ENCODE measurements at places on chromosomes 1 and 21.
A peak's percentile ranks its signal among the peaks of the same experiment; 100 is the strongest.

DNA sequence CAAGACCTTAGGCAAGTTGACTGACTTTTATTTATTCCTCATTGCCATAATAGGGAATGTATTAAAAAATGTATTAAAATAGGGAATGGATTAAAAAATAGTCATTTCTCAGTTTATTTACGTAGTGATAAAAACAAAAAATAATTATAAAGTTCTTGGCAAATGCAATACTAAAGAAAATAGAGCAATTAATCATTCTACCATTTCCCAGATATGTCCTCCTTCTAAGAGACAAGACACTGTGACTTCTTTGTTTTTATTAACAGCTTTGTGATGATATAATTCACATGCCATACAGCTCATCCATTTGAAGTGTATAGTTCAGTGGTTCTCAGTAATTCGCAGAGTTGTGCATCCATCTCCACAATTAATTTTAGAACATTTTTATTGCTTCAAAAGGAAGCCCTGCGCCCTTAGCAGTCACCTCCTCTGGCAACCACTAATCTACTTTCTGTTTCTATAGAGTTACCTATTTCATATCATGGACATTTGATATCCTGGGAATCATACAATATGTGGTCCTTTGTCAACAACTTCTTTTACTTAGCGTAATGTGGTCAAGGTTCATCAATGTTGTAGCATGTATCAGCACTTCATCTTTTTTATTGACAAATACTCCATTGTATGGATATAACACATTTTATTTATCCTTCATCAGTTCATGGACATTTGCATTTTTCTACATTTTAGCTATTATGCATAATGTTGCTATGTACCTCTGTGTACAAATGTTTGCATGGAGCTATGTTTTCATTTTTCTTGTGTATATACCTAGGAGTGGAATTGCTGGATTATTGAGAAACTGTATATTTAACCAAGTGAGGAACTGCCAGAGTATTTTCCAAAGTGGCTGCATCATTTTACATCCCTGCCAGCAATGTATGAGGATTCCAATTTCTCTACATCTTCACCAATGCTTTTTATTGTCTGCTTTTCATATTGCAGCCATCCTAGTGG is 5.6 kb downstream of the TBX19 start:
- no peak for DNase-seq

DNA sequence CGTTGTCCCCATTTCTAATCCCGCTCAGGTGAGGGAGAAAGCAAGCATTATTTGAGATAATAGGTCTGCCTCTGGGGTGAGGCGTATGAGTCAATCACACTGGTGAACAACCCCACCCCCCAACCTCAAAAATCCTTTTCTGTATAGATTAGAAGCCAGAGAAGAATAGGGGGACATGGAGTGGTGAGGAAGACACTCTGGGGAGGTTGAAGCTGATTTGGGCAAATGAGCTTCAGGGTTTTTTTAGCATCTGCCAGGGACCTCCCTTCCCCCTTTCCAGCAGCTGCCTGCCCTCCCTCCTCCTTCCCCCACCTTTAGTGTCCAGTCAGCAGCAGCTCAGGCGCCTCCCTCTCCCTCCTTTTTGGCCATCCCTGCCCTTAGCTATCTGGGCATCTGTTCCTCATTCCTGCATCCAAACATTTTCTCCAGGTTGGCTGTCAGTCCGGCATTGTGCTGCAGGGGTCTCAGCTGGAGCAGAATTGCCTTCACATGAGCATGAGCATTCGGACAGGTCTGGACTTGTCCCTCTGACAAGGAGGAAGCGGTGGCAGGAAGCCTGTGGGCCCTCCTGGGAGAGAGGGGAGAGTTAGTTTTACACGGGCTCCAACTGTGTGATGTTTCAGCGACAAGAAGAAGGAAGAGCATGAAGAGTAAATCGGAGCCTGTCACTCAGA is 30.8 kb upstream of the PTGFRN start:
- DNase-seq = peak; percentile 64

- DNase-seq = no peak
Measured at GRCh38 chr1:179510038-179510437, 65.7 kb downstream of the NPHS2 start.

- no peak for DNase-seq
Measured at GRCh38 chr1:201780952-201781351, 48.0 kb upstream of the IPO9 start.

DNA sequence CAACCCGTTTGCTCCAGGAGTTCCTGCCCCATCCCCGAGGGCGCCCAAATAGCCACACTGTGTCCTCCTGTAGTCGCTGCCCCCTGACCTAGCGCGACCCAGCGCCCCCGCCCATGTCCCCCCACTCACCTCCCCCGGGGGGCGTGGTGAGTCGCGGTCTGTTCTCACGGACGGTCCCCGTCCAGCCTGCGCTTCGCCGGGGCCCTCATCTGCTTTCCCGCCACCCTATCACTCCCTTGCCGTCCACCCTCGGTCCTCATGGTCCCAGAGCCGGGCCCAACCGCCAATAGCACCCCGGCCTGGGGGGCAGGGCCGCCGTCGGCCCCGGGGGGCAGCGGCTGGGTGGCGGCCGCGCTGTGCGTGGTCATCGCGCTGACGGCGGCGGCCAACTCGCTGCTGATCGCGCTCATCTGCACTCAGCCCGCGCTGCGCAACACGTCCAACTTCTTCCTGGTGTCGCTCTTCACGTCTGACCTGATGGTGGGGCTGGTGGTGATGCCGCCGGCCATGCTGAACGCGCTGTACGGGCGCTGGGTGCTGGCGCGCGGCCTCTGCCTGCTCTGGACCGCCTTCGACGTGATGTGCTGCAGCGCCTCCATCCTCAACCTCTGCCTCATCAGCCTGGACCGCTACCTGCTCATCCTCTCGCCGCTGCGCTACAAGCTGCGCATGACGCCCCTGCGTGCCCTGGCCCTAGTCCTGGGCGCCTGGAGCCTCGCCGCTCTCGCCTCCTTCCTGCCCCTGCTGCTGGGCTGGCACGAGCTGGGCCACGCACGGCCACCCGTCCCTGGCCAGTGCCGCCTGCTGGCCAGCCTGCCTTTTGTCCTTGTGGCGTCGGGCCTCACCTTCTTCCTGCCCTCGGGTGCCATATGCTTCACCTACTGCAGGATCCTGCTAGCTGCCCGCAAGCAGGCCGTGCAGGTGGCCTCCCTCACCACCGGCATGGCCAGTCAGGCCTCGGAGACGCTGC is 1.1 kb downstream of the HTR6 start:
- DNase-seq = peak; percentile 59

GRCh38 chr1:119340861-119341261 is 27.7 kb upstream of the HAO2 start:
- DNase-seq = no peak

DNA sequence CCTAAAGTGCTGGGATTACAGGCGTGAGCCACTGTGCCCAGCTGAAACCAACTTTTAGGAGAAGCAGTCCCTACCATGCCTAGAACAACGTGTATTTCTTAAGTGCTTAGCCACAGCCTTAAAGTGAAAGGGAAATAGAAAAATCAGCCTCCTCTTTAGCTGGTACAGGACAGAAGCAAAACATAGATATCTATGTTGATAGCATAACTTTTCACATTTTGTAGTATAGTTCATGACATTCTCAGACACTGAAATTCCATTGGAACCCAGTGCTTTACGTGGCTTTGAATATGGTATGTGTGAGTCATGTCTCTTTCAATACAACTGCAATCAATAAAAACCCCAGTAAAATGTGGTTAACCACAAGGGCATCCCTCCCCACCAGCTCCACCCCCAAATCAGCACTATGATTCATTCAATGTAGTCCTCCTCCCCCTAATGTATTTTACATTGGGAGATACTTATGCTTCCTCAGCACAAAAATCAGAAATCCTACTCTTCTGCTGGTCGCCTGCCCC is 32.1 kb downstream of the TGFB2 start:
- no peak for DNase-seq

DNA sequence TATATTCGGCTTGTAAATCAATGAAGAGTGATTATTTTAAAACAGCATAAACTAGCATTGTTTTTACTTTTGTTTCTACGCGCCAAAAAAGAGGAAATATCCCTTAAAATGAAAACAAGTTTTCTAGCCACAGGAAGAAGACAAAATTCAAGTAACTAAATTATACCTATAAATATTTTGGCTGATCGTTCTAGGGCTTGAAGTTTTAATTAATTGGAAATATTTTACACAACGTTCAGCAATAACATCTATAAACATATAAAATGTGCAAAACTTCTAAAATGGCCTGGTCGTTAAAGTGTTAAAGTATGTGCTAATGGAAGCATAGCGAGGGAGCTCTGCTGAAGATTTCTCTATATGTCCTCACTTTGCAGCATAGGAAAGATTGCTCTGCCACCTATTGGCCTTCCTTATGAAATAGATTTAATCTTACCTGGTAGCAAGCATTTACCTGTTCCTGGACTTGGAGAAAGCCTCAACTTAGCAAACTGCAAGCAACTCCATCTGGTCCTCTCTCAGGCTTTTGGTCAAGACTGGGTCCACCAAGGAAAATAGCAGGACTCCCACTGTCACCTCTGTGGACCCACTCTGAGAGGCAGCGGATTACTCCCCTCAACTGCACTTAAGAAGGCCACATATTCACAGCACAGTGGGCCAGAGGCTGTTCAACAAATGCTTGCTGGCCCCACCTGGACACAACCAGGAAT is 351.3 kb upstream of the RUNX1 start:
- DNase-seq = peak; percentile 36

GRCh38 chr1:228226956-228227791 is 19.3 kb downstream of the OBSCN start:
- DNase-seq = no peak

GRCh38 chr1:100627054-100627716 is 89.2 kb downstream of the GPR88 start:
- DNase-seq = no peak

DNA sequence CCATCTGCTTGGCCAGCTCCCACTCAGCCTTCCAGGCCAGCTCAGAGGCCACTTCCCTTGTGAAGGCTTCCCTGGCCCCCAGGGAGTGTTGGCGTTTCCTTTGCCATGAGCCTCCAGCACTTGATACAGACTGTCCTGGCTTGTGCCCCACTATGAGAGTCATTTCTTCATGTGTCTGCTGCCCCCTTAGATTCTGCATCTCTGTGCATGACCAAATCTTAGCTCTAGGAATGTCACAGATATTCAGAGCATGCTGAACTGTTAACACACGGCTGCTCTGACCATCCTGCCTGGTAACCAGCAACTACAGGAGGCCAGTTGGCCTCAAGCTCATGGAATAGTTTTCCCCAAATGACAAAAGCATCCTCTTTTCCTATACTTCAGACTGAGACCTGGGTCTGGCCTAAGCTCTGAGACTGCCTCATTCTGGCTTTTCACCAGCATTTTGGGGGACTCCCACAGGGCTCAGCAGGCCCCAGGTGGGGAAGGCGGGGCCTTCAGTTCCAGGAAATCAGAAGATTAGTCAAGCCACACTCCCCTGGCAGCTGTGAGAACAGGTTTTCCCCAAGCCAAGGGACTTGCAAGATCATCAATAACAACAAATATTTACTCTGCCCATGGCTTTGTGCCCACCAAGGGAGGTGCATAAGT is 182.6 kb upstream of the EDN2 start:
- peak; percentile 37 for DNase-seq

GRCh38 chr1:1024771-1025699 is 5.1 kb downstream of the AGRN start:
- DNase-seq = peak; percentile 79

- DNase-seq = peak; percentile 28
Measured at GRCh38 chr1:32426489-32427255, 32.4 kb upstream of the BSDC1 start.

DNA sequence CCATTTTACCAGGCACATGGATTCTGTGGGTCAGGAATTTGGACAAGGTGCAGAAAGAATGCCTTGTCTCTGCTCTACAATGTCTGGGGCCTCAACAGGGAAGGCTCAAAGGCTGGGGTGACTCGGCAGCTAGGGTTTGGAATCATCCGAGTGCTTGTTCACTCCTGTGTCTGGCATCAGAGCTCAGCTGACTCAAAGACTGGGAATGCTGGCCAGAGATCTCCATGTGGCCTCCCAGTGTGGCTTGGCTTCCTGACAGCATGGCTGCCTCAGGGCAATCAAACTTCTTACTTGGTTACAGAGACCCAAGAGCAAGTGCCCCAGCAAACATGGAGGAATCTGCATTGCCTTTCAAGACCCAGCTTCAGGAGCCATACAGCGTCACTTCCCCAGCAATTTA is 110.5 kb downstream of the TOMM20 start:
- no peak for DNase-seq

GRCh38 chr1:31033598-31033997 is 31.9 kb downstream of the PUM1 start:
- no peak for DNase-seq

GRCh38 chr1:31511848-31512615 is 64.3 kb upstream of the TINAGL1 start:
- DNase-seq = no peak

- no peak for DNase-seq
Measured at GRCh38 chr1:108048301-108049177, 83.6 kb upstream of the VAV3 start.

GRCh38 chr1:30681782-30682181 is 41.6 kb downstream of the MATN1 start:
- DNase-seq = no peak

- no peak for DNase-seq
Measured at GRCh38 chr21:32022146-32022545, 149.3 kb downstream of the HUNK start.

- peak; percentile 89 for DNase-seq
Measured at GRCh38 chr1:227728059-227728891, 6.8 kb downstream of the JMJD4 start.

GRCh38 chr1:93078638-93078985 is 471 bp upstream of the MTF2 start:
- DNase-seq = peak; percentile 20

- peak; percentile 11 for DNase-seq
Measured at GRCh38 chr1:222071387-222071786, 329.5 kb upstream of the DUSP10 start.

GRCh38 chr1:160211046-160211790 is 6.0 kb downstream of the PEA15 start:
- DNase-seq = peak; percentile 67

DNA sequence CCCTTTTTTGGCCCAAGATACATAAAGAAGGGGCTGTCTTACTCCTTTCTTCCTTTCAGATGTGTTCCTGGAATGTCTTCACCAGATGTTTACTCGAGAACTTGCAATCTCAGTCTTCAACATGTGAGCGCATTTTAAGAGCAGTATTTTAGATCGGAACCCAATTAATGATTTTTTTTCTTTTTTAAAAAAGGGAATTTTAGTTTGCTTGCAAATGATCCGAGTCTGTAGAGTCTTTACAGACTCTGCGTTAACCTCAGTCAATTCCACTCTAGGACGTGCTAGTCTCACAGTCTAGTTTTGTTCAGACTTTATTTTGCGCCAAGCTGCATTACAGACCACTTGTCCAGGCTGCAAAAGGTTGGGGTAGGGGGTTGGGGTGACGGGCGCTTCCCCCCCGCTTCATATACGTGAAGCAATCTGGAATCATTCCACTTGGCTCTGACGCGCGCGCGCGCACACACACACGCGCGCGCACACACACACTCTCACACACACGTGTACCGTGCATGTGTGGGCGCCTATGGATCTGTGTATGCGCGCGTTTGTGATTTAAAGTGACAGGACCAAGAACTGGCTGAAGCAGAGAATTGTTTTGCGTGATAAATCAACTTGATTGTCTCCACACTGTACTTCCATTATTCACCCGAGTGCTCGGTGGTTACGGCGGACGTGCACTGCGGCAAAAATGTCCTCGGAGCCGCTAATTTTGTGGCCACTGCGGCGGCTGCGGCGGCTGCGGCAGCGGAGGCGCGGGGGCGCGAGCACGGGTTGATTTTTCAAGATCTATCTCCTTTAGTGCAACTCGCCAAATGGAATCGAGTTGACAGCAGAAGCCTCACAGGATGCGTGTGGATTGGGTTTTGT is 25.6 kb upstream of the NFIA start:
- peak; percentile 49 for DNase-seq

GRCh38 chr1:226882187-226882586 is 11.8 kb downstream of the PSEN2 start:
- no peak for DNase-seq
